ENCODE measurements at places on chromosomes 2 and 18. TPM values are rescaled to one million over a fixed set of nuclear protein-coding genes. Genes with fewer than 3 reads are reported as not detected.

- no peaks in the 10 kb centered on the region for H3K4me1 ChIP-seq
- no peak overlapping the region for H3K4me3 ChIP-seq
- no peaks in the 10 kb centered on the region for H3K36me3 ChIP-seq
These were observed 282.7 kb downstream of the ALK start for GRCh38 chr2:29638641-29639040.

Gene SAG
- total RNA-seq, result not detected

DNA sequence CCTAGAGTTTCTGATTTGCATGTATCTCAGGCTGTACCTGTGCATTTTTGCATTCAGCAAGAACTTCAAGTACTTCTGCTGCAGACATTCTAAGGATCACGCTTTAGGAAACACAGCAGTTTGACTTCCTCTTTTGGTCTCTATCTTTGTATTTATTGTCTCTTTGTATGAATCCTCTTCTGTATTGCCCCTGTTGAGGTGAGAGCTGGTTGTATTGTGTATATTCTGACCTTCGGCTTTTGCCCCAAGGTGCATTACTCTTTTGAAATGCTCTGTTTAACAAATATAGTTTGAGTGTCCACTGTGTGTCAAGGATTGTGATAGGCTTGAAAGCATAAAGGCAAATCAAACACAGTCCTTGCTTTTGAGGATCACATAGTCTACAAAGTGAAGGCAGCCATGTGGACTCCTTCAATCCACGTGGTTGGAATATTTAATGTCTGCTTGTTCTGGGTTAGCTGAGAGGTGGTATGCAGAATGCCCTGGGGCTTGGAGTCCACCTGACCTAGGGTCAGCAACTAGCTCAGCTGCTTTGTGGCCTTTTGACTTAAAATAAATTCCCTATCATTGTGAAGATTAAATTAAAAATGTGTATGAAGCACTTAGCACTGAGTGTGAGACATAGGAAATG is 108.1 kb downstream of the LYPD6 start:
- H3K36me3 ChIP-seq, result no peaks in the 10 kb centered on the region
- no peaks in the 10 kb centered on the region for H3K27me3 ChIP-seq
- no peak overlapping the region for H3K27ac ChIP-seq

- no peak overlapping the region for H3K4me3 ChIP-seq
- no peak overlapping the region for H3K27ac ChIP-seq
- peaks cover 15% of the 10 kb centered on the region for H3K36me3 ChIP-seq
- no peaks in the 10 kb centered on the region for H3K27me3 ChIP-seq
- DNase-seq, result no peak
These were observed 30.5 kb downstream of the PREPL start for GRCh38 chr2:44330801-44331200.

GRCh38 chr18:31857526-31858106 is 85.3 kb downstream of the TRAPPC8 start:
- DNase-seq, result no peak
- no peaks in the 10 kb centered on the region for H3K27me3 ChIP-seq
- peaks cover 6% of the 10 kb centered on the region for H3K4me1 ChIP-seq
- peaks cover 10% of the 10 kb centered on the region for H3K36me3 ChIP-seq
- no peak overlapping the region for H3K27ac ChIP-seq

GRCh38 chr2:112803691-112804521 is 19.6 kb upstream of the IL1A start:
- H3K27me3 ChIP-seq, result peaks cover 4% of the 10 kb centered on the region
- peak overlapping the region; percentile 68 for H3K27ac ChIP-seq
- DNase-seq, result no peak
- H3K4me3 ChIP-seq, result no peak overlapping the region
- H3K4me1 ChIP-seq, result peaks cover 18% of the 10 kb centered on the region
- H3K36me3 ChIP-seq, result peaks cover 5% of the 10 kb centered on the region

Gene GPC1
- total RNA-seq, result 1.3 TPM

Gene CROCC2
- not detected for total RNA-seq

Gene FAM110C
- total RNA-seq, result 0.16 TPM

DNA sequence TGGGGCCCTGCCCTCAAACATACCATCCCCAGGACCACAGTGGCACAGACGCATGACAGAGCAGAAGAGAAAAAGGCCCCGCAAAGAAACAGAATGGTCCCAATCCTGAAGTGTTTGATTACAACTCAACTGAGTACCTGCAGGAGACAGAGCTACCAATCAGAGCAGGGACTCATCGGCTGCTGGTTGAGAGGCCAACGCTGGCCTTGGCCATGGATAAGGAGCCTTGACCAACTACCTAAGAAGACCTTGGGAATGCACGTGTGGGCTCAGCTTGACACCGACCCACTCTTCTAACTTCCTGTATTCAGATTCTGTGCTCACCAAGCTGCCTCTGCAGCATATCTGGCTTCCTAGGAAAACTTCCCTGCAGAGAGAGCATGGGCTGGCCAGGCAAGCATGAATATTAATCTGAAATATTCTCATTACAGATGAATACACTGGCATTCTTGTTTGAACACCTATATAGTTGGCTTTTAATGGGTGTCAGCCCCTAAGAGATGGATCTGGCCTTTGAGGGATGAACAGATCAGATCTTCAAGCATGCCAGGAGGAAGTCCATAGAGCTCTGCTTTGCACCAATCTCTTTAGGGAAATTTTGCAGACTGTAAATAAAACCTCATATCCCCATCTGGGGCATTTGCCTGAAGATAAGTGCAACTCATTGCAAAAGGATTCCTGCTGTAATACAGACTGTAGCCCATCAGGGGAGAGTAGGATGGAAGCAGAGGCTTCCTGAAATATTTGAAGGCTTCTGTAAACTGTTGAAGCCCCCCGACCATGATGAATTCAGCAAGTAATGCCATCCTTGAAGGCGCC is 135.4 kb downstream of the BCL2 start:
- peak overlapping the region; percentile 32 for H3K27ac ChIP-seq
- DNase-seq, result no peak
- peaks cover 75% of the 10 kb centered on the region for H3K4me1 ChIP-seq
- H3K36me3 ChIP-seq, result peaks cover 39% of the 10 kb centered on the region
- H3K4me3 ChIP-seq, result no peak overlapping the region

Gene ATL2
- total RNA-seq, result 55.4 TPM

DNA sequence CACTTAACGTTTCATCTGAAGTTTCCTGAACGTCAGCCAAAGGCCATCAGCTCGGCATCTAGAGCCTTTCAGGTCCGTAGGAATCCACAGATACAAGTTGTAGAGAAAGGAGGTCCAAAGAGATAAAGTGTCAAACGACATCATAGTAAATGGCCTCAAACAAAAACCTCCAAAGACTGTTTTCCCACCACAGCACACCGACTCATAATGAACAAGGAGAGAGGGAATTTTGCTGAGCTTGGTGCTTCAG is 150.3 kb downstream of the PXDN start:
- no peak overlapping the region for H3K27ac ChIP-seq
- H3K36me3 ChIP-seq, result no peaks in the 10 kb centered on the region
- no peak for DNase-seq
- H3K27me3 ChIP-seq, result peaks cover 20% of the 10 kb centered on the region
- H3K4me3 ChIP-seq, result no peak overlapping the region
- peaks cover 2% of the 10 kb centered on the region for H3K4me1 ChIP-seq

GRCh38 chr2:16709769-16710168 is 44.1 kb upstream of the CYRIA start:
- H3K27me3 ChIP-seq, result peaks cover 11% of the 10 kb centered on the region
- H3K4me3 ChIP-seq, result no peak overlapping the region
- H3K27ac ChIP-seq, result no peak overlapping the region
- H3K36me3 ChIP-seq, result no peaks in the 10 kb centered on the region

DNA sequence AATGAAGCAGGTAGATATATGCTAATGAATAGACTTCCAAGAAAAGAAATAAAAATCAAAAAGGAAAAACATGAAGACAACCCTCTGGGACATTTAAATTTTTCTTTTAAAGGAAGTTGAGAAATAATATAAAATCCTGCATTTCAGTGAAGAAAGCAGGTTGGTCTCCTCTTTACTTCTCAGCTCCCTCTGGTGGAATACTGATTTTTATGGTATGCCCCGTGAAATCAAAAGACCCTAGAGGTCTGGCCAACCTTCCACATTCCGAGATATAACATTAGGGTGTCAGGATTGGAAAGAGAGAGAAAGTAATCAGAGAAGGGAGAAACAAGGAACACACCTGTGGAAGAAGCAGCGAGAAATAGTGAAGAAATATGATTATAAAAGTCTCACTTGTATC is 72.7 kb downstream of the DNER start:
- peaks cover 4% of the 10 kb centered on the region for H3K27me3 ChIP-seq
- no peak overlapping the region for H3K4me3 ChIP-seq
- DNase-seq, result no peak

DNA sequence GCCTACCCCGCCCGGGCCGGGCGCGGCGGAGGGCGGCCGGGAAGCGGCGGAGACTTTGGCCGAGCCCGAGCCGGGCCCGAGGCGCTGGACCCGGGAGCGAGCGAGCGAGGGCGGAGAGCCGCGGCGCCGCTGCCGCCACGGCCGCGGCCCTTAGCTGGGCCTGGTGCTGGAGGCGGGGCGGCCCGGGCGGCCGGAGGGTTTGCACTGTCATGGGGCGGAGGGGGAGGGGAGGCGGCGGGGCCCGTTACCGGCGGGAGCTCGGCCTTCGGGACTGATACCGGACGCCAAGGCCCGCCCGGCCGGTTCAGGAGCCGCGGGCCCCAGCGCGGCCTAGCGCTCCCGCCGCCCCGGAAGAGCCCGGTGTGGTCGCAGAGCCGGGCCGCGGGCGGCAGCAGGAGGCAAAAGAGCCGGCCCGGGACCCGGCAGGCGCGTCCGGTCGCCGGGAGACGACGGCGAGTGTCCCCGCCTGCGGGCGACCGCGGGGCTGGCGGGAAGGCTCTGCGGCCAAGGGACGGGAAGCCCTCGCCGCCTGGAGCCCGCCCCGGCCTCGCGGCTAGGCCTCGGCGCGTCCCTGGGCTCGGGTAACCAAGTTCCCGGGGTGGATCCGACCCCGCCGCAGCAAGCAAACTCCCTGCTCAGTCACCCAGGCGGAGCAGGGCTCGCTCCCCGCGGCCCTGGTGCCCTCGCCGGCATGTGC is 697 bp downstream of the KCMF1 start:
- H3K4me3 ChIP-seq, result peak overlapping the region; percentile 89
- peak; percentile 76 for DNase-seq
- peaks cover 46% of the 10 kb centered on the region for H3K4me1 ChIP-seq
- peak overlapping the region; percentile 84 for H3K27ac ChIP-seq

Gene ERFE
- 0.34 TPM for total RNA-seq

Gene RHOB
- total RNA-seq, result 13.4 TPM

DNA sequence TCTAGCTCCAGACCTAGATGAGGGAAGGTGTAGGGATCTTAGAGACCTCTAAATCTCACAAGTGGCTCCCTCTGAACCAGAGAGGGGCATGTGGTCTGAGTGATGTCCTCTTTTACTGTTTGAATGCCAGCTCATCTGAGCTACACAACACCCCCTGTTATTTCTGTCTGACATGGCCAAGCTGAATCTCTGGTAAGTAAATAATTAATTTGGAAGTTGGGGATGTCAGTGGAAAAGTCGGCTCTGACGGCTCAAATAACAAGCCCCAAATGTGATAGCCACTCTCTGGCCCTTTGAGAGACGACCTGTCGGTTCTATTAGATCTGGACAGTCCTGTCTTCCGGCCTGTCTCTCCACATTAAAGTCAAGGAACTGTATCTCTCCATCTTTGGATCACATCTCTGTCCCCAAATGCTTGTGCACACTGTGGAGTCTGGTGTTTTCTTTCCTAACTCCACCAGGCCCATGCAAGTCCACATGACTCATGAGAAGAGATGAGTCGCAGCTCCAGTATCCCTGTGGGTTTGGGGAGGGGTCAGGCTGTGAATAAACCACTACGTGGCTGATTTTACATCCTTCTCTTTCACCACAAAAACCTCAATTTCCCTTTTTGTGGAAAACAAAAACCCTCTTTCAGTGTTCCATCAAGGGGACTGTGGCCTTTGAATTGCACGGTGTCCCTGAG is 52.5 kb downstream of the SETBP1 start:
- DNase-seq, result peak; percentile 13
- no peak overlapping the region for H3K27ac ChIP-seq
- peaks cover 39% of the 10 kb centered on the region for H3K27me3 ChIP-seq
- H3K36me3 ChIP-seq, result no peaks in the 10 kb centered on the region
- H3K4me3 ChIP-seq, result no peak overlapping the region

- H3K4me1 ChIP-seq, result no peaks in the 10 kb centered on the region
- no peak overlapping the region for H3K4me3 ChIP-seq
- DNase-seq, result no peak
- peaks cover 5% of the 10 kb centered on the region for H3K27me3 ChIP-seq
These were observed 5.1 kb downstream of the SMIM21 start for GRCh38 chr18:75422341-75422910.

GRCh38 chr2:30681022-30681421 is 126.2 kb downstream of the CAPN13 start:
- H3K4me3 ChIP-seq, result no peak overlapping the region
- H3K4me1 ChIP-seq, result no peaks in the 10 kb centered on the region
- H3K36me3 ChIP-seq, result no peaks in the 10 kb centered on the region

Gene FEV
- not detected for total RNA-seq

GRCh38 chr18:74478880-74479279 is 17.3 kb upstream of the CNDP2 start:
- H3K27me3 ChIP-seq, result no peaks in the 10 kb centered on the region
- no peak overlapping the region for H3K27ac ChIP-seq
- H3K36me3 ChIP-seq, result no peaks in the 10 kb centered on the region
- no peak overlapping the region for H3K4me3 ChIP-seq
- no peak for DNase-seq
- H3K4me1 ChIP-seq, result peaks cover 9% of the 10 kb centered on the region

DNA sequence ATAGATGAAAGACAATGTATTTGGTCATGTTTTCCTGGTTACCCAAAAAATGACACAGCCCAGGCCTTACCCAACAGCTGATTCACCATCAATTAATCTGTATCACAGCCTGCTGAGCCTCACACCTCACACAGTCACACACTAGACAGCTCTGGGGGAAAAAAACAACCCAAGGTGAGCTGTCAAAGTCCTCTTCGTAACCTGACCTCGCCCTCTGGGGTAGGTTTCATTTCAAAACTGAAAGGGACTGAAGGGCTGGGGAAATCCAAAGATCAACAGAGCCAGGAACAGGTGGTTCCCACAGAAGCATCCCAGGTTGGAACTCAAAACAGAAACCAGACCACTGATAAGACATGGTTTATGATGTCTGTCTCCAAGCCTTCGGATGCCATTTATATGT is 18.2 kb upstream of the PCBP1 start:
- peak; percentile 80 for DNase-seq
- peak overlapping the region; percentile 83 for H3K27ac ChIP-seq
- no peaks in the 10 kb centered on the region for H3K27me3 ChIP-seq
- peaks cover 41% of the 10 kb centered on the region for H3K36me3 ChIP-seq

Gene ST8SIA5
- not detected for total RNA-seq

- DNase-seq, result no peak
- no peak overlapping the region for H3K4me3 ChIP-seq
- H3K27ac ChIP-seq, result no peak overlapping the region
- no peaks in the 10 kb centered on the region for H3K4me1 ChIP-seq
- no peaks in the 10 kb centered on the region for H3K27me3 ChIP-seq
These were observed 29.8 kb downstream of the MAPRE3 start for GRCh38 chr2:27000228-27000627.

Gene EPHA4
- total RNA-seq, result 0.20 TPM

DNA sequence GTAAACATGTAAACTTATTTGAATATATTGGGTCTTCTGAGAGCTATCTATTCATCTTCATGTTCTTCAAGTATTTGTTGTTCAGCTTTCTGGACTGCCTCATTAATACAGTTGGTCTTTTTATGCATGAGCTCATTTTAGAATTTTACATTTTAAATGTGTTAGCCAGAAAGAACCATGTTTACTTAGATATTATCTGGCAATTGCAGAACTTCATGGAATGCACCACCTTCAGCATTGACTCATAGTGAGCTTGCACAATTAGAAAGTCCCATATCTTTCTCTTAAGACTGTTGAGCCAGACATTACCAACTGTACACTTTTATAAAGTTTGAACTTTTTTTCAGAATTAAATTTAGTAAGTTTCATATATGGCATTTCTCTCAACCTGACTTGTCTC is 536.7 kb downstream of the RIT2 start:
- H3K27ac ChIP-seq, result no peak overlapping the region
- H3K4me1 ChIP-seq, result no peaks in the 10 kb centered on the region
- H3K4me3 ChIP-seq, result no peak overlapping the region
- no peaks in the 10 kb centered on the region for H3K36me3 ChIP-seq
